Mesenteric fat pad (tissue), 1 donor: ENCODE measurements at places on chromosomes 3 and 15.

DNA sequence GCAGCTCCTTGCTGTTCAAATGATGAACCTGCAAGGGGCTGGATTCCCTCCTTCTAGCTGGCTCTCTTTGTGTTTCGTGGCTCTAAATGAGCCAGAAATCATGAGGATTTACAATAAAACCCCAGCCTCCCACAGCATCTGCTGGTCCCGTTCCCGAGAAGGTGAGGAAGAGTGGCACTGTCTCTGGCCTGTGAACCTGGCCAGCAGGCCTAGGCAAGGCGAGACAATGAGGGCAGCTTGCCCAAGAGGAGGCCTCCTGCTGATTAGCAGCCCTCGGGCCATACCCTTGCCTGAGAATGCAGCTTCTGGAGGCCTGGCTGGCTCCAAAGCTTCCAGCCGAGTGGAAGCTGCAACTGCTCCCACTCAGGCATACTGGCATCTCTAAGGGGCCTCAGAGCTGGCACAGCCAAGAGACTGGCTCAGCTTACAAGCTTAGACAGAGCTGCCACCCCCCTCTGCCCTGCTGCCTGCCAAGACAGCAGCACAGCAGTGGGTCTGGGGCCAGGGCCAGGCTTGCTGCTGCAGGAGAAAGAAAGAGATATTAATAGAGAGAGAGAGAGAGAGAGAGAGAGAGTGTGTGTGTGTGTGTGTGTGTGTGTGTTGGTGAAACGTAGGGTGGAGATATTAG lies 76.5 kb downstream of the HMG20A start:
- DNase-seq, result no peak

DNA sequence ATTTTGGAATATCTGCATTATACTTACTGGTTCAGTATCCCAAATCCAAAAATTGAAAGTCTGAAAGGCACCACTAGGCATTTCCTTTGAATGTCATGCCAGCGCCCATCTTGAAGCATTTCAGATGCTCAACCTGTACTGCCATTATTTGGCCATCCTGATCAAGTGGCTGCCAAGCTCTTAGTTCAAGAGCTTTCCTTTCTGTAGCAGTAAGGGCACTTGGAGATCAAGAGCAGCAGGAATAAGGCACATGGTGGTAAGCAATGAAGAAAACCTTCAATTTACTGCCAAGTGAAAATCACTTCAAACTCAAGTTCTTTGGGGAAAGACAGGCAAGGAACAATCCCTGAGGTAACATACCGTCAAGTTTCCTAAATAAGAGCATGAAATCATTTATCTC lies 10.0 kb downstream of the RHOA start:
- no peak for DNase-seq

- DNase-seq, result no peak
Measured at GRCh38 chr15:26261413-26261812, 398.3 kb upstream of the ATP10A start.

GRCh38 chr3:178507507-178508442 lies 28.5 kb upstream of the KCNMB2 start:
- no peak for DNase-seq

DNA sequence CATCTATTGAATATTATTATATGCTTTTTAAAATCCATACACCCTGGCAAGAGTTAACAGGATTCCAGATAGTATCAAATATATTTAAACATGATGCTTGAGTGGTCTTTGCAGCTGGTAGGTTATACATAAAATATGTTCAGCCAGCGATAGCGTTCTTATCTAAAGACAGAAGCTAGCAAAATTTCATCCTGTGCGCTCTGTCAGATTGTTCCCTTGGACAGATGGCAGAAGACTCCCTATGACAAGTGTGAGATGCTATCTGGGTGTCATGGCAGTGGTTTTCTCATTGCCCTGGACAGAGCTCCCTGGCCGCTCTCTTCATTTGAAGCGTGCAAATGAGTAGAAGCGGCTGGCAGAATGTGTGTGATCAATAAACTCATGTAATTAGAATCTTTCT lies 175.2 kb upstream of the SOX14 start:
- DNase-seq, result no peak

GRCh38 chr3:59404851-59405250 lies 355.0 kb upstream of the CFAP20DC start:
- no peak for DNase-seq

DNA sequence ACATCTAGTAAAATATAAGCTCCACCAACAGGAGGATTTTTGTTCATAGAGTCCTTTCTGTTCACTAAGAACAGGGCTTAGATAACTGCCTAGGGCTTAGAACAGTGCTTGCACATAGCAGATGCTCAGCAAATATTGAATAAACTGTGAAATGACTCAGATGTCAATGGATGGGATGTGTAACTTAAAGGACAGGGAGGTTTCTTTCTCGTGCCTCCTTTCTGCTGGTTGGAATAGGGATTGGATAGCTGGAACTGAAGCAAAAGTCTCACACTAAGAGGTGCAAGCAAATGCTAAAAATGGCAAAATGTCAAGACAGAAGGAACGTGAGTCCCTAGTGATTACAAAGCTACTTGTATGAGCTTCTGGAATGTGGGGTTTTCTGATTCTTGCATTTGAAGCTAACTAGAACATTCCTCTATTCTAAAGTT lies 392.8 kb upstream of the WNT5A start:
- DNase-seq, result no peak

GRCh38 chr3:120162400-120162799 lies 68.2 kb upstream of the GSK3B start:
- no peak for DNase-seq

DNA sequence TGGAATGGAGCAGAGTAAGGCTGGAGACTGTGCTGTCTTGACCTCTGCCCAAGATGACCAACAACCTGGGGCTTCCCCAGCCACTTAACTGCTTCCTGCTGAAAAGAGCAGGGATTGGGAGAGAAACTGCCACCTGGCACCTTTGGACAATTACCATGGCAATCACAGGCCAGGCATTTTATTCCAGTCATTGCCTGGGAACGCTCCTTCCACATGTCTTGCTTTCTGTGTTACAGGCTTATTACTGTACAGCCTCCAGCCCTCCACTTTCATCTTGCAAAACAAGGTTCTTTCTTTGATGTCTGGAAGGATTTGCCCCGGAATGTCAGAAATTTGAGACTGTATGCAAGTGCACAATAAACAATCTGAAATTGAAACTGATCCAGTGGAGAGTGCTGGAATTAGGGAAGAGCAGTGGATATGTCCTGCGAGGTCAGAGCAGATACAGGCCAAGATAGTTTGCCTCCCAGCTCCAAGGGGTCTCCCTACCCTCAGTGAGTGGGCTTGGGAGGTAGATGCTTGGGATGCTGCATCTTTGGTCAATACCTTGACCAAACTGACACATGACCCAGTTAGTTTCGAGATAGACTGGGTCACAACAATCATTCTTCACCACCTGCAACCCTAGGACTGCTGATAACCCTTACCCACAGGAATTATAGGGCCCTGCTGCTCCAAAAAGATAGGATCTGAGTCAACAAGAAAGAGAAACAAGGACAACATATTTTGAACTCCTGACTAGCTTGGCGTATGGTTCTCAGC lies 2.7 kb downstream of the PPP1R14D start:
- no peak for DNase-seq

DNA sequence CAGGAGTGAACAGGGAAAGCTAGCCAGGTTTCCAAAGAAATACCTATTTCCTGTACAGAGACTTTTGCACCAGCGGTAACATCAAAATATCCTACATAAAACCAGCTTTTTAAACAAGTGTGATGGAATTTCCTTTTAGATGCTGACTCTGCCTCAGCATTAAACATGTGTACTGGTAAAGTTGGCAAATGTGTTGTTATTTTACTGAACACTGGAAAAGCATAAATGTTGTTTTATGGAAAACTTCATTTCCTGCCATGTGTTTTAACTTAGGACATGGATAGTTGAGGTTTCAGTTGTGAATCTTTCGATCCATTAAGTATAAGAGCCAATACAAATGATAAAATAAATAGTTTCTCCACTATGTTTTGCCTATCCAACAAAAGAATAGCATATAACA lies 15.7 kb downstream of the OXNAD1 start:
- no peak for DNase-seq

GRCh38 chr3:17770682-17771081 lies 28.3 kb upstream of the TBC1D5 start:
- DNase-seq, result no peak

GRCh38 chr3:189239616-189240015 lies 67.8 kb downstream of the TPRG1 start:
- no peak for DNase-seq

- DNase-seq, result no peak
Measured at GRCh38 chr3:188211476-188211875, 57.5 kb downstream of the LPP start.

- no peak for DNase-seq
Measured at GRCh38 chr3:152968388-152969024, 133.6 kb downstream of the P2RY1 start.

- DNase-seq, result no peak
Measured at GRCh38 chr3:38311476-38311875, 29.4 kb downstream of the SLC22A14 start.

GRCh38 chr3:101521211-101521701 lies 8.2 kb upstream of the SENP7 start:
- DNase-seq, result no peak

DNA sequence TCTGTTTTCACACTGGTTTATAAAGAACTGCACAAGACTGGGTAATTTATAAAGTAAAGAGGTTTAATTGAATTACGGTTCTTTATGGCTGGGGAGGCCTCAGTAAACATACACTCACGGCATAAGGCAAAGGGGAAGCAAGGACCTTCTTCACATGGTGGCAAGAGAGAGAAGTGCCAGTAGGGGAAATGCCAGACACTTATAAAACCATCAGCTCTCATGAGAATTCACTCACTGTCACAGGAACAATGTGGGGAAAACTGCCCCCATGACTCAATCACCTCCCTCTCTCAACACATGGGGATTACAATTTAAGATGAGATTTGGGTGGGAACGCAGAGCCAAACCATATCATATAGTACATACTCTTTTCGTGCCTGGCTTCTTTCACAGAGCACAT lies 42.4 kb downstream of the MAP2K1 start:
- no peak for DNase-seq

- no peak for DNase-seq
Measured at GRCh38 chr3:85760342-85760741, 801.6 kb downstream of the CADM2 start.

GRCh38 chr15:41554343-41554742 lies 4.7 kb upstream of the TYRO3 start:
- no peak for DNase-seq

DNA sequence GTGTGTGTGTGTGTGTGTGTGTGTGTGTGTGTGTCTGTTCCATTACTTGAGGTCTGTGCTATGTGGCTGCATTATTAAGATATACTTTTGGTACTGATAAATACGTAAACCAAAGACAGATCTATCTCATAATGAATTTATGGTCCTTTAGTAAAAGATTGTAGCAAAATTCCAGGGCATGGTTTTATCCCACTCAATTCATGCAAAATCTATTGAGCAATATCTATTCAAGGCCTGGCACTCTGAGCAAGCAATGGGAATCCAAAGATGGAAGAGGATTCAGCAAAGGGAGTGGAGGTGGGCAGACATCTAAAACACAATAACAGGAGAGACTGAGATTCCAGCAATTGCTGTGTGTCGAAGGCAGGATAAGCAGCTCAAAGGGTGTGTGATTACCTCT lies 86.8 kb downstream of the RFTN1 start:
- DNase-seq, result no peak

DNA sequence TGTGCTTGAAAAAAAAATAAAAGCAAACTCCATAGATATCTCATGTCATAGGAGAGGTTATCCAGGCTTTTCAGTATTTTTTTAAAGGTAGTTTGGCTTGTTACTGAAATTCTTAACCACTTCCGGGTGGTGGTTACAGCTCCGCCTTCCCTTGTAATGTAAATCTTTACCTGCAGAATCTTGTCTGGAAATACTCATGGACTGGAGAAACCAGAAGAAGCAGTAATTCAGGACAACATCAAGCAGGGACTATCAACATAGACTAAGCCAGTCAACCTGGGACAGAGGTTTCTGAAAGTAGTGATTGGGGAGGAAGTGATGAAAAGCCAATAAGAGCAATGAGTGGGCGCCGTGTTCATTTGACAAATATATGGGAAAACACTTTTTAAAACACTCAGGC lies 78.9 kb upstream of the SKOR1 start:
- no peak for DNase-seq

GRCh38 chr3:36677331-36678007 lies 86.9 kb downstream of the DCLK3 start:
- no peak for DNase-seq

GRCh38 chr15:75043509-75044257 lies 20.3 kb downstream of the PPCDC start:
- peak; percentile 97 for DNase-seq

GRCh38 chr15:62857411-62857853 lies 185.1 kb upstream of the TPM1 start:
- no peak for DNase-seq

- DNase-seq, result no peak
Measured at GRCh38 chr3:118675305-118675704, 359.3 kb downstream of the IGSF11 start.

- no peak for DNase-seq
Measured at GRCh38 chr3:48196611-48197010, 8.4 kb upstream of the CDC25A start.

GRCh38 chr15:33649217-33649933 lies 318.9 kb upstream of the CHRM5 start:
- DNase-seq, result no peak

GRCh38 chr3:27080258-27080525 lies 289.0 kb downstream of the NEK10 start:
- DNase-seq, result no peak

GRCh38 chr3:171446801-171447578 lies 13.2 kb downstream of the TNIK start:
- DNase-seq, result no peak

DNA sequence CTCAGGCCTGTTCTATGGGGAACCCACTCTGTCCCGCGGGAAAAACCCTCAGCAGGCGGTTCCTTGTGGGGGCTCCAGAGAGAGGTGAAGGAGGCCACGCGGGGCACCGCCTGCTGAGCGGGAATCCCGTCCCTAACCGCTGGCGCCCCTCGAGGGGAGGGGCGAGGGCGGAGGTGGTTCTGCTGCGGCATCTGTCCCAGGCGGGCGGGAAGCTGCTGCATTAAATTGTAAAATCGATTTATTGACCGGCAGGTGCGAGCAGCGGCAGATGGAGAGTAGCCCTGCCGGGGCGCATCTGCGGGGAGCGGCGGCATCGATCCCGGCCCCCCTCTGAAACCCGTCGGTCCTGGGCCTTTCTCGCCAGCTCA lies 3.7 kb upstream of the DLL4 start:
- DNase-seq, result no peak

- DNase-seq, result no peak
Measured at GRCh38 chr3:64385277-64385676, 160.0 kb upstream of the PRICKLE2 start.
